ENCODE measurements at places on chromosomes 4 and X. TPM values are rescaled to one million over a fixed set of nuclear protein-coding genes. Genes with fewer than 3 reads are reported as not detected.

Gene MAGEA8
- not detected for polyA plus RNA-seq

Gene HSFX2
- not detected for polyA plus RNA-seq

Gene CCDC149
- polyA plus RNA-seq = 13.9 TPM

Gene STARD8
- 1.6 TPM for polyA plus RNA-seq

Gene CYBB
- polyA plus RNA-seq = 0.02 TPM

Gene AREG
- 2.4 TPM for polyA plus RNA-seq

Gene SLIT2
- polyA plus RNA-seq = 16.0 TPM

Gene EMCN
- not detected for polyA plus RNA-seq

Gene SCD5
- 13.1 TPM for polyA plus RNA-seq

Gene MAP3K15
- polyA plus RNA-seq = 0.38 TPM

Gene RIPPLY1
- polyA plus RNA-seq = not detected

Gene ZCCHC18
- polyA plus RNA-seq = 1.9 TPM

Gene SLC49A3
- 0.11 TPM for polyA plus RNA-seq

DNA sequence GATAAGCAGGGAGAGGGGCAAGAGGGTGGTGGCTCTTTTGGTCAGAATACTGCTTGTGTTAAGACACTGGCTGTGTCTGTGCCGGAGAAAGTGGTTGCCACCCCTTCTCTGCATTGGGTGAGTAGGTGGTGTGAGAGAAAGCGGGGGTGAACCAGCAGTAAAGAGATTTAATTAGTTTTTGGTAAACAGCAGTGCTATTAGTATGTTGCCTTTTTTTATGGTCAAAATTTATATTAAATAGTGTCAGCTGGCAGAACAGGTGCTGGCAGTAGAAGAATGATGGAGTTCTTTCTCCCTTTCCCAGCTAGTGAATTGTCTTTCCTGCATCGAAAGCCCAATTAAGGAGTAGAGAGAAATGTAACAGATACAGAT is 181.6 kb downstream of the LARP7 start:
- DNase-seq = no peak

DNA sequence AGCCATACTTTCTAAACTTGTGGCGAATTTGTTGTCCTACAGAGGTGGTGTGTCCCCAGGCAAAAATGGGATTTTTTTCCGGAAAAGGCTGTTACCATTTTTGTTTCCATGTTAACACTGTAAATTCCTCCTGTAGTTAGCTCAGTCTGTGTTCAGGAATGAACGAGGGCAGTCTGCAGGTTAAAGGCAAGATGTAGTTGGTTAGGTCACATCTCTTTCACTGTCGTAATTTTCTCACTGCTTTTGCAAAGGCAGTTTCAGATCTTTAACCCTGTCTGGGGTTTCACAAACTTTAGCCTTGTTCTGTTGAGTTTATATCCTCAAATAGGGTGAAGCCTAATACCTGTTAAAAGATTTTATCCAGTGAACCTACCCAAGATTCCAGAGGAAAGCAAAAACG is 50.5 kb upstream of the PUDP start:
- no peak for DNase-seq

- DNase-seq = no peak
Measured at GRCh38 chr4:98377559-98377958, 116.4 kb downstream of the RAP1GDS1 start.

DNA sequence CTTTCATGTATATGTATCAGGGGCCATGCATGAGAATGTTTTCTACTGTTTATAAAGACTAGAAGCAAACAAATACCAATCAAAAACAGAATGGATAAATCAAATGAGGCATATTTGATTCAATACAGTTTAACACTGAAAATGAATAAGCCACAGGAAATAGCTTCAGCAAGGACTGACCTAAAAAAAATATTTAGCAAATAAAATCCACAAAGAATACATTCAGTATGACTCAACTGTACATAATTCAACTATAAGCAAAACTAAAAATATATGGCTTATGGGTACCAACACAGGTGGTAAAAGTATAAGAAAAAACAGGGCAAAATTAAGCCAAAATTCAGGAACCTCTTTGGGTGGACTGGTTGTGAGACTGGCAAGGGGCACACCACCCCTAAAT is 112.9 kb downstream of the KCNIP4 start:
- no peak for DNase-seq

DNA sequence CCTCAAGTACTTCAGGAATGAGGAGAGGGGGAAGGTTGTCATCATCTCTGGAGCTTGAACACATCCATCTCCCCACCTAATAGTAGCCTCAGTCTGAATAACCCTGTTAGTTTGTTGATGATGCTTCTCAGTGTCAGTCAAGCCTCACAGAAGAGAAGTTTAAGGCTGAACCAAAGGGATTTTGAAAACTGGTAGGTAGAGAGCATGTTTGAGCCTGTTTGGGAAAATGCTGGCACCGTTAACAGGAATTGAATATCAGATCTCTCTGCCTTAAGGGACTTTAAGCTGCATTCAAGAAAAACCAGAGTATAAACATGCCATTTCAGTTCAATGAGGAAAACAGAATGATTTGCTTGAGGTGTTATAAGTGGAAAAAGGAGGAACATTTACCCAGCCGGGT is 73.1 kb downstream of the MAPK10 start:
- DNase-seq = no peak

DNA sequence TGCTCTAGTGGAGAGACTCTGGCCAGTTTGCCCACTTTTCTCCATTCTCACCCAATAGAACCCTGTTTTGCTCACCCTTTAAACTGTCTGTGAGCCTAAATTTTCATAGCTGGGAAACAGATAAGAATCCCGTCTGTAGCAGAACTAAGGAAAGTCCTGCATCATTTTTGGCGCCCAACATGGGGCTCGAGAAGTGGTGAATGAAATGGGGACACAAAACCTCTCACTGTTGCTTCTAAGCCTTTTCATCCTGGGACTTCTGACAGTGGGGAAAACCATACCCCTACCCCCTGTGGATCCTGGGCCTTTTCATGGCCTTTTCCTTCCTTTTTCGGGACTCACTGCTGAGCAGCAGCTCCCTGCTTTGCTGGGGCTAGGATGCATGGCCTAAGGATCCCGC is 189.9 kb downstream of the INPP4B start:
- DNase-seq = no peak

DNA sequence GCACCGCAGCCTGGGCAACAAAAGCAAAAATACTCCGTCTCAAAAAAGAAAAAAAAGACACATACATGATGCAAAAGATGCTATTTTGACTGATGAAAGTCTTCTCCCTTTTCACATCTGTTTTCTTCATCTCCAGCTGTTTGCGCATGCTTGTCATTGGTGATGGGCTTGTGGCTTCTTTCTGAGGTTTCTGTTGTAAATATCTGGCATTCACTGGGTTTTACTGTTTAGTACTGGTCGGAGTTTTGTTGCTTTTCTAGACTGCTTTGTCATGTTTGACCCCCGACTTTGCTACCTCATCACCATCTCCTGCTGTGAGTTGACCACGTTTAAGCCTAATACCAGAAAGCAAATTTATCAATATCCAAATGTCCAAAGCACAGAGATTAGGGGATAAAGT is 34.4 kb downstream of the PTCHD1 start:
- no peak for DNase-seq

GRCh38 chrX:131306601-131307000 is 17.5 kb upstream of the IGSF1 start:
- no peak for DNase-seq

GRCh38 chr4:185582651-185583400 is 47.5 kb upstream of the PDLIM3 start:
- DNase-seq = no peak

GRCh38 chr4:119184128-119184527 is 28.4 kb upstream of the USP53 start:
- DNase-seq = no peak

- no peak for DNase-seq
Measured at GRCh38 chr4:154414796-154415195, 76.8 kb downstream of the DCHS2 start.

DNA sequence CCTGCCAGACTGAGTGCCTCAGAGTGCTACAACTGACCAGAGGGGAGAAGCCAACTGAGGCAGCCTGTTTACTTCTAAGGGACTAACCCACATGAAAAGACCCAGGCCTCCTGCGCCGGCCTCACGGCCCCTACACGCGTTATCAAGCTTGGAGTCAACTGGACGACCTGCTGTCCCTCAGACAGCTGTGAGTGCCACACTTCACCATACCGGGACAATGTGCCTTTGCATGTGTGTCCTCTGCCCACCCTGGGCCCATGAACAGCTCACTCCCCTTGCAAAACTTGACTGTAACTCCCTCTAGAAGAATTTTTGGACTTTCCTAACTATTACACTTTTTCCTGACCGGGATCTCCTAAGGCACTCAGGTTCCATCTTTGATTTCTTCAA is 1.8 kb downstream of the NOP14 start:
- no peak for DNase-seq

- DNase-seq = no peak
Measured at GRCh38 chrX:14899607-14900006, 26.4 kb downstream of the MOSPD2 start.

DNA sequence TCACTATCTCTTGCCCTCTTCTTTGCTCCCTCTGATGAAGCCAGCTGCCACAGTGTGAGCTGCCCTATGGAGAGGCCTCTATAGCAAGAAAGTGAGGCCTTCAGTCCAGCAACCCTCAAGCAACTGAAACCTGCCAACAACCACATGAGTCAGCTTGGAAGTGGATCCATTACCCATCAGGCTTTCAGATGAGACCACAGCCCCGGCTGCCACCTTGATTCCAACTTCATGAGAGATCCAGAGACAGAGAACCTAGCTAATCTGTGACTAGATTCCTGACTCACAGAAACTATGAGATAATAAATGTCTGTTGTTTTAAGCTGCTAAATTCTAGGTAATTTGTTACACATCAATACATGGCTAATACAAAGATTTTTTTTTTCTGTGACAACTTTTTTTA is 20.4 kb upstream of the WAS start:
- no peak for DNase-seq

DNA sequence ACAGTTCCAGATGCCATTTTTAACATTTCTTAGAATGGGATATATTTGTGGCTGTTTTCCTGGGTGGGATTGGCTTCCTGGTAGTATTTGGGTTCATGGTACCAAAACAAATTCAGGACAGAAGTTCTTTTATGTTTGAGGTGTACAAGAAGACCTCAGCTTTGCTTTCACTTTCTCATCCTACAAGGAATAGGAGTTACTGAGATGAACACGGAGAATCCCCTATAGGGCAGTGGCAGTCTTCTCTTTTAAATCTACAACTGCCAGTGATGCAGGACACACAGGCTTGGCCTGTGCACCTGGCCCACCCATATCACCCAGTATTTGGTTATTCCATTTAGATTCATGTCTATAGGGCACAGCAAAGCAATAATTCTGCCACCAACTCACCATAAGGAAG is 35.2 kb downstream of the SLC10A7 start:
- no peak for DNase-seq

- peak; percentile 86 for DNase-seq
Measured at GRCh38 chr4:16626945-16627344, 271.5 kb downstream of the LDB2 start.

DNA sequence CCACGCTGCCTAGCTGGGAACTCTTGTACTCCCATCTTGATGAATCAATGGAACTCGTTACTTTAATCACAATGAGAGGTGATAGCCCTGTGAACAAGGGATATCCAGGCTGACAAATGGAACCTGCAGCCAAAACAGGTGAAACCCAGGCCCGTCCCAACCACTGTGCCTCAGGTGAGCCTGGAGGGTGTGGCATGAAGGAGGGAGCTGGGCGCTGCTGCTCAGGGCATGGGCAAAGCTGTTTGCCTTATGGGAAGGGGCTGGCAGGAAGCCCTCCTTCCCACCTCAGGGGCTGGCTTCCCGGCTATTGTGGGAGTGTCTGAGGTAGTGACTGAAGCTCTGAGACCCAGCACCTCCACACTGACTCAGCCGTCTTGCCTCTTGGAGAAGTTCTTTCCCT is 209.4 kb upstream of the ATP6AP2 start:
- no peak for DNase-seq

- no peak for DNase-seq
Measured at GRCh38 chr4:110183643-110184042, 14.8 kb downstream of the ELOVL6 start.

DNA sequence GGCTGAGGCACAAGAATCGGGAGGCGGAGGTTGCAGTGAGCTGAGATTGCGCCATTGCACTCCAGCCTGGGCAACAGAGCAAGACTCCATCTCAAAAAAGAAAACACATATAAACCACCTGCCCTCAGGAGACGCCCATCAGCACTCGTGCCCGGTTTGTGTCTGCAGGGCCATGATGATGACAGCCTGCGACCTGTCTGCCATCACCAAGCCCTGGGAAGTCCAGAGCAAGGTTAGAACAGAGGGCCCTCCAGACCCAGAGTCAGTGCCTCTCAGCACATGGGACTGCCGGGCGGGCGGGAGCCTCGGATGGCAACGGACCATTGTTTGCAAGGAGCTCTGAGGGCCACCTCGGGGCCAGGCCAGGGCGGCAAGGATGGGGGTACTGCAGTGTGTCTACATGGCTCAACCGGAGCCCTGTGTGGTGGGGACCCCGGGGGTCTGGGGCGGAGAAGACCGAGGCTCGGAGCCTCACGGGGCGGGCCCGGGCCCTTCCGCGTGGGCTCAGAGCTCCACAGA is 9.3 kb downstream of the ATP5ME start:
- no peak for DNase-seq

- no peak for DNase-seq
Measured at GRCh38 chrX:107935200-107935599, 47.0 kb downstream of the TEX13B start.

All from AG04450 (cell line).